ENCODE measurements at places on chromosomes 16 and 17. TPM values are rescaled to one million over a fixed set of nuclear protein-coding genes. Genes with fewer than 3 reads are reported as not detected.
A peak's percentile ranks its signal among the peaks of the same experiment; 100 is the strongest.

Gene CDH11
- total RNA-seq, result 0.53 TPM

- H3K27me3 ChIP-seq, result peaks cover 12% of the 10 kb centered on the region
- H3K27ac ChIP-seq, result no peak overlapping the region
- DNase-seq, result no peak
- H3K4me3 ChIP-seq, result peak overlapping the region; percentile 44
Measured at GRCh38 chr17:43545383-43545632, 832 bp downstream of the ETV4 start.

DNA sequence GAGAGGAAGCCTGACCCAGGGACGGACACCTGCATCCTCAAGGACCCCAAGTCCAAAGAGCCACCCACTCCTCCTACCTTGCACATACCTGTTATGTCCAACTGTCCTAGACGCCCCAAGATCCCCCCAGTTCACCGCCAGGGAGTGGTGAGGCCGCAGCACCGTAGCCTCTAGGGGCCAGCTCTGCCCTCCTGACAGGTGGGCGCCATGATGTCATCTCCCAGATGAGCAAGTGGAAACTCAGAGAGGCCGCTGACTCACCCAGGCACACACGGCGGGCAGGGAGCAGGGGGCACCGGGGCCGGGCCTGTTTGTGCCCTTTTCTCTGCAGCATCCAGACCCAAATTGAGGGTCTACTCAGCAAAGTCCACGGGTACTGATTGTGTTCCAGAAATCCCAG, 4.8 kb upstream of the ZNF469 start:
- no peak overlapping the region for H3K27ac ChIP-seq
- no peaks in the 10 kb centered on the region for H3K4me1 ChIP-seq
- no peak for DNase-seq
- H3K36me3 ChIP-seq, result no peaks in the 10 kb centered on the region
- H3K4me3 ChIP-seq, result no peak overlapping the region

DNA sequence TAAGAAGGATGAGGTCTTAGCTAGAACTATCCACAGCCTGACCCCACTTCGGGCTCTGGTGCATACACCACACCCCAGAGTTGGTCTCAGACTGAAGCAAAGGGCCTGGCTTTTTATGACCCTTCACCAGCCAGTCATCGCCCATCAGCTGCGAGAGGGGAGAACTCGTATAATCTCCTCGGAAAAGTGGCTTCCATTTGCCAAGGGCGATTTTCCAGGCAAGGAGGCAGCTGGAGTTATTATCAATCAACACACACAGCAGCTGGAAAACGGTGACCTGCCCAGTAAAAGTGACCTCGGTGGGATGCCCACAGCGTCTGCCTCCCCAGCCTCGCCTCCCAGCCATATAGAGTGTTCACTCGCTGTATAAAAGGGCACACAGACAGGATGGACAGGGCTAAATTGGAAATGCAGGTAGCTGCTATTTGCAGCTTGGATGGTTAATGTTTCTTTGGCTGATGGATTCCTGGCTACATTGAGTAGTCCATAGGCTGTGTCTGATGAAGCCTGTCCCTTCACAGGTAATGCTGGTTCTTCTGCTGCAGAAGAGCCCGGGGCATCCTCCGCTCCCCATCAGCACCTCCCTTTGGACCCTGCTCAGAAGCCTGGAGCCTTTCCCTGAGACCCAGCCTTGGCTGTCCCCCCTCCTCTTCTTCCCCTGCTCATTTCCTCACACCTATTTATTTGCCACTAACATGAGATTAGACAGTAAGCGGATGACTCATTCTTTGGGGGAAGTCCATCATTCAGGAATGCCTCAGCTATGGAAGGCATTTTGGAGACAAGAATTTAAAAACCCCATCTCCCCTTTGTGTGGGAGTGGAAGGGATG, 45.7 kb downstream of the TMEM186 start:
- peaks cover 14% of the 10 kb centered on the region for H3K36me3 ChIP-seq
- no peaks in the 10 kb centered on the region for H3K4me1 ChIP-seq
- H3K27ac ChIP-seq, result no peak overlapping the region
- DNase-seq, result no peak
- no peaks in the 10 kb centered on the region for H3K27me3 ChIP-seq

DNA sequence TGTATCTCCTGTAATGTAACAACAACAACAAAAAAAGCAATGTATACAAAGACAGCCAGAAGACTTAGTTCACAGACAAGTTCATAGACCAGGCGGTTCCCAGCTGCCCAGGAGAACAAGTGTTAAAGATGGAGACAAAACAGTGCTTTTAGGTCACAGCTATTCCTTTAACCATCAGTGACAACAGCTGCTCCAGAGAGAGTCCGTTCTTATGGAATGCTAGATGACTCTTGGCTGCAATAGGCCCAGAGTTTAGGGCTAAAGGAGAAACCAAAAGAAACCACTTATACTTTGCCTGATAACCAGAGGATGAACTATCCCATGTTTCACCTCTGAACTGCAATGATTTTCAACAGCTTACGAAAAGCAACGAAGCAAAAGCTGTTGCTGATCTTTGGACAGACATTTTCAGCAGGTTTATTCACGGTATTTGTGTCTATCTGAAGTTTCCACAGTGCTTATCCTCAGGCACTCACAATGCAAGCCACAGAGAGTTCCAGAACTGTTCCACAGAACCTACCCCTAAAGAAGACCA, 6.0 kb downstream of the ZCCHC14 start:
- no peak overlapping the region for H3K4me3 ChIP-seq
- H3K36me3 ChIP-seq, result peaks cover 3% of the 10 kb centered on the region
- H3K4me1 ChIP-seq, result peaks cover 46% of the 10 kb centered on the region
- H3K27me3 ChIP-seq, result no peaks in the 10 kb centered on the region
- no peak overlapping the region for H3K27ac ChIP-seq
- no peak for DNase-seq

Data from T-cell (primary cell).